ENCODE measurements at places on chromosomes 1 and 21. TPM values are rescaled to one million over a fixed set of nuclear protein-coding genes. Genes with fewer than 3 reads are reported as not detected.

NUP210L gene
- total RNA-seq: not detected

KIAA1614 gene
- 0.27 TPM for total RNA-seq

DNA sequence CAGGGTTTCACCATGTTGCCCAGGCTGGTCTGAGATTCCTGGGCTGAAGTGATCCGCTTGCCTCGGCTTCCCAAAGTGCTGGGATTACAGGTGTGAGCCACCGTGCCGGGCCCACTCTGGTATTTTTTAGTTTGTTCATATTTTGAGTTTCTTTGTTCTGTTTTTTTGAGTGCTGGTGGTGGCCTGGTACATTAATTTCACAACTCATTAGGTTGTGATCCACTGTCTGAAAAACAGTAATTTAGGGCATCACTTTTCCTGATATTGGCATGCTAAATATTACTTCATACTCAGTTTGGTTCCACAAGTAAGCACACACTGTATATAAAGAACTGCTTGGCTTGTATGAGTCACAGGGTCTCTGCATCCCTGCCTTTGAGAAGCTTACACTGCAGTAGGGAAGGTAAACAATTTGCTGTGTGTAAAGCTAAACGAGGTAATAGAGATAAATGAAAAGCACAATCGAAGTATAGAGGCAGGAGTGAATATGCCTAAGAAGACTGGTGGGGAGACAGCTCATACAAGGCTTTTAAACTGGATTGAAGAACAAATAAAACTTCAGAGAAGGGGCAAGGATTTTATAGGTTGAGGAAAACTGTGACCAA lies 7.7 kb downstream of the SNX27 start:
- no peak for DNase-seq

DNA sequence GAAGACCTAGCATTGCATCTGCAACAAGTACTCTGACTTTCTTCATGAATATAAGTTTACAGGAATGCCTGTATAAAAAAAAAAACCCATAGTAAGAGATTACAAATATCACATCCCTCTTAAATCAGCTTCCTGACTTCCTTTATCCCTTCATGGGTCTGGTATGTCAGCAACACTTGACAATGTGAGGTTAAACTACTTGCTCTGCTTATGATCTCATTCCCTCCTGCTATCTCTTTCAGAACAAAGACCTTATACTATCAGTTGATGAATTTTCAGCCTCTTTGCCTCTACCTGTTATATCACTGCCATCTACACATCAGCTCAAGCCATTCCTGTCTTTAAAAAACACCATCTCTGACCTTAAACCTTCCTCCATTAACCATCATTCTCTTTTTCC lies 130.9 kb upstream of the SAMSN1 start:
- no peak for DNase-seq

GRCh38 chr1:101526813-101527212 lies 290.0 kb downstream of the S1PR1 start:
- DNase-seq: no peak

GRCh38 chr21:22743085-22743484 lies 1744.9 kb downstream of the NCAM2 start:
- no peak for DNase-seq

- peak; percentile 95 for DNase-seq
Observed at GRCh38 chr1:205255941-205256780, 28.4 kb downstream of the TMCC2 start.

- no peak for DNase-seq
Observed at GRCh38 chr1:186231861-186232436, 143.1 kb downstream of the TPR start.

DNA sequence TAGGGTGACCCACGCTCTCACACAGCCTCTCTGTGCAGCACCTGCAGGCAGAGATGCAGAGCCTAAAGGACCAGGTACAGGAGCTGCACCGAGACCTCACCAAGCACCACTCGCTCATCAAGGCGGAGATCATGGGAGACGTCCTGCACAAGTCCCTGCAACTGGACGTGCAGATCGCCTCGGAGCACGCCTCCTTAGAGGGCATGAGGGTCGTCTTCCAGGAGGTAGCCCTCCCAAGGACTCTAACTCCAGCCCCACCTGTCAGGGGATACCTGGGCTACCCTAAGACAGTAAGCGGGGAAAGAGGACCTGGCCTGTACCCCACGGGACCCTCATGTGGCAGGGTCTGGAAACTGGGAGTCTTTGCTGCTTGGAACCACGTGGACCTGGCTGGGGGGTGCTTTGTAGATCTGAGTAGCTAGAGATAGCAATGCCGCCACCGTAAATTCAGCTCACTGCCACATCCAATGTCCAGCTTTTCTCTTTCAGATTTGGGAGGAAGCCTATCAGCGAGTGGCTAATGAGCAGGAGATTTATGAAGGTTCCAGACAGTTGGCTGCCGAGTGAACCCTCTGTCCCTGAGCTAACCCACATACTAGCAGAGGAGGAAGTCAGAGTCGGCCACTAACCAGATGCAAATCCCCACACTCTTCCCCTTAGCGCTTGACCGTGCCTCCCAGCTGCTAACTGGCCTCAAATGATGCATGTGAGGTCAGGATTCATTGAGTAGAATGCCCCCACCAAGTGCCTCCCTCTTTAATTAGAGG lies 6.5 kb downstream of the RNF207 start:
- no peak for DNase-seq

- no peak for DNase-seq
Observed at GRCh38 chr1:23249787-23250454, 32.6 kb upstream of the HTR1D start.

DNA sequence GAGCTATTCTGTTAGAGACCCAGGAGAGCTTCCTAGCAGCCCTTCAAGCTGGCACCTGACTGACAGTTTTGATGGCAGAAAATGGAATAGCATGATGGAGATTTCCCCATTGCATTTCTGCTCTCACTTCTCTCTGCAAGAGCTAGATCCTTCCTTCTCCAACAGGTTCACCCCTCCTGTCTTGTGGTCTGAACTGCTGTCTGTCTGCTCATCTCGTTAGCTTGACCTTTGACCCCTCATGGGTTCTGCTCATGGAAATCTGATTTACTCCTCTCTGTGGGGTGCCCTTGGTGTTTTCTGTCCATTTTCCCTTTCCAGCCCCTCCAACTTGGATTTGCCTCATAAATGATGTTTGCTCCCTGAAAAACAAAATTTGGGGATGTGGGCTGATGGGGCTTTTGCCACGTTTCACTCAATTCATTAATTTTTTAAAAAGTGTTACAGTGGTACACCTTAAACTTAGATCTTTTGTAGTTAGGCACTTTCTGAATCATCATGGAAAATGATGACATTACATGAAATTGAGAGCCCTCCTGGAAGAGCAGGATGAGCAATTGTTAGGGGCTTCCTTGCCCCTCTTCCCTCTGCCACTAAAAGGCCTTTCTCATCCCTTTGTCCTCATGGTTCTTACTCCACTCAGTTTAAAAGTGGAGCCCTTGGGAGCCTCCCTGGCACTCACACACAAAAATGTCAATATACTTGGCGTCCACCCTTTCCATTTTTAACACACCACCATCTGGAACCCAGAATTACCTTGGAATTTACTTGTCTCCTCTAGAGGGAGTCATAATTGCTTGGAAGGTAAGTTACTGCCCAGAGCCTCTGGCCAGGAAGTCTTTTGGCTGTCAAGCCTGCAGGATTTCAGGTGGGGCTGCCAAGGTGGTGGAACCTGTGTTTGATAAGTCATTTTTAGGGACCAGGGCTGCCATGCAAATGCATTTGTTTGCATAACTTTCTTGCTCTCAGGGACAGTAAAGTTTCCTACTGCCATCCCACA lies 31.9 kb upstream of the IL19 start:
- peak; percentile 45 for DNase-seq

GRCh38 chr1:159755451-159756007 lies 25.2 kb upstream of the DUSP23 start:
- no peak for DNase-seq

DNA sequence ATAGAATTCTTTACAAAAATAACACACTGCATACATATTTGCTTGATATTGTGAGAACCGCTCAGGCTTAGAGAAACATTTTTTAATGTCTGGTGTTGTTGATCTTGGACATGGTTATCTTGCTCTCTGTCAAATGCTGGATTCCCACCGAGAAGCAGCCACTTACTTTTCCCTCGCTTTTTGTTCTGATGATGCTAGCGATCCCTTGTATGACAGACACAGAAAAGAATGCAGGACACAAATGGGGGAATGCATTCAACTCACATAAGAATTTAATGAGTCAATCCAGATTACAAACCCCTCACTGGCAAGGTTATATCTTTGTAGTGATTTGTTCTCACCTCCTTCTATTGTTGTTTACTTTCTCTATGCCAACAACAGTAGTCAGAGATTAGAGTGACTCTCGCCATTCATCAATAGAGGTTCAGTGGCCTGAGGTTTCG lies 76.8 kb upstream of the AKT3 start:
- peak; percentile 36 for DNase-seq

Data from Calu3 (cell line).